Diencephalon (tissue), 1 donor: ENCODE measurements at places on chromosomes 5 and 9. TPM values are rescaled to one million over a fixed set of nuclear protein-coding genes. Genes with fewer than 3 reads are reported as not detected.

The CCNB1 gene
- 38.5 TPM for total RNA-seq

The UGT3A1 gene
- total RNA-seq, result not detected

The RBM27 gene
- 43.4 TPM for total RNA-seq

The PCDHB8 gene
- 8.1 TPM for total RNA-seq

The LHX6 gene
- 22.1 TPM for total RNA-seq

The ORM2 gene
- total RNA-seq, result not detected

The LCN2 gene
- not detected for total RNA-seq

The HEMGN gene
- total RNA-seq, result 4.2 TPM

The PTGER4 gene
- 5.5 TPM for total RNA-seq

The NME5 gene
- total RNA-seq, result 22.4 TPM

The PLEKHG4B gene
- 4.2 TPM for total RNA-seq

The NIM1K gene
- total RNA-seq, result 12.7 TPM

The FABP6 gene
- total RNA-seq, result 14.8 TPM

The C5orf52 gene
- not detected for total RNA-seq

The ADAMTSL2 gene
- 6.0 TPM for total RNA-seq

The CD180 gene
- 1.2 TPM for total RNA-seq

The ZFP2 gene
- 7.6 TPM for total RNA-seq

The PPIC gene
- total RNA-seq, result 7.2 TPM

The FAM221B gene
- total RNA-seq, result 0.23 TPM

The OR1Q1 gene
- total RNA-seq, result not detected
